ENCODE measurements at places on chromosomes 11 and 22.

GRCh38 chr11:33214767-33215166, 42.4 kb upstream of the HIPK3 start:
- DNase-seq, result no peak

DNA sequence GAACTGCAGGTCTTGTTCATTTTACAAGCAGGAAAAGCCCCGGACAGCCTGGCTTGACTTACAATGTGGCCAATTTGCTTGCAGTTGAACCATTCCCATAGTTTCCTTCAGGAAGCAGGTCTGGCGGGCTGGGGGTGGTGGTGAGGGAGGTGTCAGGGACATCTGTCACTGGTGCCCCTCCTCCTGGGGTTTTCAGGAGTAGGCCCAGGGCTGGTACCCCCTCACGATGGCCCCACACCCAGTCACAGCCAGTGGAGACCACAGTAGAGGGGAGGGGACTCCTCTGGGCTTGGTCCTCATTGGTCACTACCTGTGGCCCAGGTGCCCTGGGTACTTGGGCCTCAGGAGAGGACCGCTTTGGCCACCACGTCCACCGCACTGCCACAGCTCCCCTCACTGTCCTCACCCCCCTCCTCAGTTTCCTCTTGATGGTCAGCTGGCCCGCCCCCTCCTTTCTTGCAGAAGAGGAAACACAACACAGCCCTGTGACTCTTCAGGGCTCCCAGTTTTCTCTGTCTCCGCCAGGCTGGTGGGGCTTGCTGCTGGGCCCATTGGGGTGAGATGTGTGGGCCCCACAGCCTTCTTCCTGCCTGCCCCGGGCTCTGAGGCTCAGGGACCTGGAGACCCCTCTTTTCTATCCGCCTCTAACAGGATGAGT, 39.8 kb upstream of the SHISAL1 start:
- DNase-seq, result no peak

DNA sequence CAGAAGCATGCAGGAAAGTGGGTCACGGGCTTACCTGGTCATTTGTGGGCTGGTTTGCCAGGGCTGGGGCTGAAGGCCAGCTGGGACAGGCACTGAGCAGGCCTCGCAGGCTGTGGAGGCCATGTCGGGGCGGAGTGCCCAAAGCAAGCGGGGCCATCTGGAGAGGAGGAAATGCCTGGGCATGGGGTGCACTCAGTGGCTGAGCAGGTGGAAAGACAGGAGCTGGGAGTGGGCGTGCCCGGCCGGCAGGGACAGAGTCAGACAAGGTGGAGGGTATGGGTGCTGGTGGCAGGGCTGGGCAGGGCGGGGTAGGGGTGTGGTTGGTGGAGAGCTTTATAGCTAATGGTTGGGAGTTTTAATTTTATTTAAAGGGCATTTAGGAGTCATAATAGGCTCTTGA, 27.4 kb downstream of the DAGLA start:
- no peak for DNase-seq

- DNase-seq, result no peak
Measured at GRCh38 chr11:45624095-45624494, 41.3 kb downstream of the CHST1 start.

Data from hematopoietic multipotent progenitor cell treated with erythropoietin and hydrocortisone succinate and interleukin-3 and kit ligand, for 6 days (in vitro differentiated cells).